ENCODE measurements at places on chromosomes 3 and 15. TPM values are rescaled to one million over a fixed set of nuclear protein-coding genes. Genes with fewer than 3 reads are reported as not detected.

Gene SYNPR
- not detected for polyA plus RNA-seq

Gene C3orf20
- not detected for polyA plus RNA-seq

Gene NEDD4
- polyA plus RNA-seq: 5.2 TPM

Gene SCN11A
- not detected for polyA plus RNA-seq

Gene PLA2G4D
- not detected for polyA plus RNA-seq

Gene NR2E3
- polyA plus RNA-seq: not detected

Gene SLC28A1
- polyA plus RNA-seq: not detected

Gene IL17RB
- 0.09 TPM for polyA plus RNA-seq

Gene DLL4
- polyA plus RNA-seq: not detected

Gene C3orf52
- polyA plus RNA-seq: 0.47 TPM

Gene C3orf62
- 2.3 TPM for polyA plus RNA-seq

Data from CD4-positive, alpha-beta memory T cell (primary cell).